Tibial artery (tissue), 4 donors: ENCODE measurements at places on chromosomes 4 and X.
A peak's percentile ranks its signal among the peaks of the same experiment; 100 is the strongest.

DNA sequence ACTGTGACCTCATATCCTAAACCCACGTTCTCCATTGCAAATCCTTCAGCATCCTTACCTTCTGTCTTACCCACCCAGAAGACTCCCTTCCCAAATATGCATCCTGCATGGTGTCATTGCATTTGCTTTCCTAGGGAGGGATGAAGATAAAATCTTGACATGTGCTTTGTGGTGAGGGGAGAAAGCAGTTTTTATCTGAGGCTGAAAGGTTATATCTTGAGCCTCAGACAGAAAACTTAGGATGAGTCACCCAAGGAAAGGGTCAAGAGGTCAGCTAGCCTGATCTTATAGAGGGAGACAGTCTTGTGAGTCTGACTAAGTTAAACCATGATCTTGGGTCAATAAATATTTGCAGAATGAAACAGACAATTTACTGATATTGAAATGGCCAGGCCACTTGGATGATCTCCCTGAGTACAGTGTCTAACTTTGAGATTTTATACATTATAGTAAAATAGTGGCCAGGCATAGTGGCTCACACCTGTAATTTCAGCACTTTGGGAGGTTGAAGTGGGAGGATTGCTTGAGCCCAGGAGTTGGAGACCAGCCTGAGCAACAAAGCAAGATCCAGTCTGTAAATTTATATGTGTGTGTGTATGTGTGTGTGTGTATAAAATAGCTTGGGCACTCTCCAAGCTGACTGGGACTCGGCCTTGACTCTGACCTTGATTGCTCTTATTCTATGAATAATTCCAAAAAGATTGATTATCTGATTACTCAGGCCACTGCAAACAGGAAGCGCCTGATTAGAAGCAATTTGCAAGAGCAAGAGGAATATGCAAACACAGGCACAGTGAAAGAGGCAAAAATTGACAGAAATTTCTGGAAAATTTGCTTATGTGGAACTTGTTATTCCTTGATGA is 15.4 kb upstream of the FAM9C start:
- DNase-seq = no peak
- no peak overlapping the region for H3K4me3 ChIP-seq
- no peaks in the 10 kb centered on the region for H3K36me3 ChIP-seq
- no peaks in the 10 kb centered on the region for H3K27me3 ChIP-seq
- peaks cover 9% of the 10 kb centered on the region for H3K4me1 ChIP-seq
- H3K27ac ChIP-seq = no peak overlapping the region

- no peak for DNase-seq
- H3K4me1 ChIP-seq = peaks cover 16% of the 10 kb centered on the region
- H3K4me3 ChIP-seq = no peak overlapping the region
- H3K27me3 ChIP-seq = no peaks in the 10 kb centered on the region
Measured at GRCh38 chrX:133258481-133258880, 40.3 kb upstream of the TFDP3 start.

DNA sequence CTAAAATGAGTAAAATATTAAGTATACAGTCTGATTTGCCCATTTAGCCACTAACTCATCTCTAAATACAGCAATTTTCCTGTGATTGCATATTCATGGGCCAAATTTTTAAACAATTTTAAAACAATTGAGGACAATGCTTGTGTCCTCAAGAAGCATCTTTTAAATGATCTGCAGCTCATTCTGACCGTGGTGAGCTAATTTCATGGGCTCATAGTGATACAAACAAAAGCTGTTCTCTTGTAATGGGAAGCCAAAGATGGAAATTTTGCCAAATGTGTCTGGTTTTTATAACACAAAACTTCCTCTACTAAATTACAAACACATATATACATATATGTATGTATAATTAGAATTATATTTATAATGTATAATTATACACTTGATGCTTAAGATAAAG is 39.7 kb downstream of the HMGB2 start:
- H3K4me1 ChIP-seq = no peaks in the 10 kb centered on the region
- H3K4me3 ChIP-seq = no peak overlapping the region
- H3K27ac ChIP-seq = no peak overlapping the region
- peaks cover 12% of the 10 kb centered on the region for H3K36me3 ChIP-seq

DNA sequence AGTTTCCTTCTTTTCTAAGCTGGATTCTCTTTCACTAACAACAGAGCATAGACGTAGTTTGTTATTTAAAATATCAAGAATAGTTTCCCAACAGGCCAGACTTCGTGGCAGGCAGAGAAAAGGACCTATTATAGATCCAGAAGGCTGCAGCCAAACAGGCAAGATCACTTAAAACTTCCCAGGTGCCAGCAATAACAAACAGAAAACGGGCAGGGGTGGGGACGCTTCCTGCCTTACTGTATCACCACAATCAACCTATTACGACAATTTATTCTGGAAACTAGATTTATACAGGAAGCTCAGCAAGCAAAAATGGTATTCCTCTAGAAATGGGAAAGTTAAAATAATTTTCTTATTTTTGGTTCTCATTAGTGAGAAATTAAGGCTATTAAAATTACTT is 22.1 kb downstream of the RWDD4 start:
- H3K27ac ChIP-seq = peak overlapping the region; percentile 61
- H3K27me3 ChIP-seq = no peaks in the 10 kb centered on the region
- no peak for DNase-seq
- H3K36me3 ChIP-seq = peaks cover 6% of the 10 kb centered on the region

GRCh38 chrX:37786624-37787422 is 7.0 kb downstream of the CYBB start:
- H3K4me1 ChIP-seq = no peaks in the 10 kb centered on the region
- DNase-seq = no peak
- H3K27me3 ChIP-seq = no peaks in the 10 kb centered on the region
- no peak overlapping the region for H3K4me3 ChIP-seq

GRCh38 chr4:188779581-188779980 is 640.3 kb downstream of the TRIML1 start:
- no peaks in the 10 kb centered on the region for H3K36me3 ChIP-seq
- no peak overlapping the region for H3K27ac ChIP-seq
- H3K27me3 ChIP-seq = no peaks in the 10 kb centered on the region
- H3K4me1 ChIP-seq = no peaks in the 10 kb centered on the region
- no peak overlapping the region for H3K4me3 ChIP-seq

DNA sequence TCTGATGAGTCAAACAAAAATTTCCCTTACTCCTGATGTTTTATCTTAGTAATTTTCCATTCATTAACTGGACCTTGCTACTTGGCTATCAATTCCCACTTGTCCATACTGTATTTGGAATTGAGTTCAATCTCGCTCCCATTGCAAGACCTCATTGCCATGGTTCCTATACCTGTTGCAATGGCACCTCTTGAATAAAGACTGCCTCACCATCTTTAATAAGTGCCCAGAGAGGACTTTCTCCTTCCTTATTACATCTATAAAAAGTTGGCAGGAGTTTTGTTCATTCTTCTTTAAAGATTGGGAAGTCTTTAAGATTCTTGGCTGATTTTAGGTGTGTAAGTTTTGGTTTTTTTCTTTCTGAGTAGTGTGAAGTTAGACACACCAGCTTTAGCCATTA is 397.4 kb downstream of the SPOCK3 start:
- H3K4me3 ChIP-seq = no peak overlapping the region
- no peak overlapping the region for H3K27ac ChIP-seq
- no peaks in the 10 kb centered on the region for H3K36me3 ChIP-seq
- no peaks in the 10 kb centered on the region for H3K27me3 ChIP-seq
- DNase-seq = no peak

GRCh38 chrX:54181202-54181953 is 1.7 kb downstream of the FAM120C start:
- peak overlapping the region; percentile 95 for H3K27ac ChIP-seq
- no peaks in the 10 kb centered on the region for H3K36me3 ChIP-seq
- no peak for DNase-seq
- no peaks in the 10 kb centered on the region for H3K4me1 ChIP-seq

DNA sequence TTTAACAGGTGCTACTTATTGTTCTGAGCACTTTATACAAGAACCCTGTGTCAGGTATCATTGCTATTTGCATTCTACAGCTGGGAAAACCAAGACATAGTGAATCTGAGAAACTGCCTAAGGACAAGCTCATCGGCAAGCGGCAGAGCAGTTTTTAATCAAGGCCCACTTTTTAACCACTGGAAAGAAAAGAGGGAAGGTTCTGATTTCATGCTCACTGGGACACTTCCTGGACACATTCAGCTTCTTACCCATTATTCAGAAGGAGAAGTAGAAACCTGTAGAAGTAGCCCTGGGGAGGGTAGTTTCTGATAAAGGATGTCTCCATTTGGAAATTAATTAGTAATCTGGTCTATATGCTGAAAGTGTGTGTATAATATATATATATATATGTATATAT is 2.5 kb upstream of the LNX1 start:
- H3K27me3 ChIP-seq = no peaks in the 10 kb centered on the region
- no peak for DNase-seq
- no peak overlapping the region for H3K4me3 ChIP-seq
- peaks cover 9% of the 10 kb centered on the region for H3K4me1 ChIP-seq
- H3K27ac ChIP-seq = no peak overlapping the region

DNA sequence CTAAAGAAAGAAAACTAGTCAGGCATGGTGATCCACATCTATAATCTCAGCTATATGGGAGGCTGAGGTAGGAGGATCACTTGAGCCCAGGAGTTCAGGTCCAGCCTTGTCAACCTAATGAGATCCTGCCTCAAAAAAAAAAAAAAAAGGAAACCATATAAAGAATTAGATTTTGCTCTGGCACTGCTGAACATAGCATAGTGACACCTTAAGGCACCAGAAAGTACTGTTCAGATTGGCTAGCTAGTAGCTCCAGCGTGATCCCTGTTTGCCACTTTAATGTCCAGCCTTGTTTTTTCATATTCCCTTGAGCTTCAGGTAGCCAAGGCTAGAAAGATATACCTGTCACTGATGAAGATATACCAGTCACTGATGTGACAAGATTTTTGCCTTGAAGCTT is 34.1 kb downstream of the EXOC1 start:
- peaks cover 36% of the 10 kb centered on the region for H3K36me3 ChIP-seq
- H3K4me1 ChIP-seq = no peaks in the 10 kb centered on the region
- no peak overlapping the region for H3K27ac ChIP-seq
- DNase-seq = no peak
- H3K27me3 ChIP-seq = no peaks in the 10 kb centered on the region
